LHCN-M2 (cell line): ENCODE measurements at places on chromosomes 4 and X. TPM values are rescaled to one million over a fixed set of nuclear protein-coding genes. Genes with fewer than 3 reads are reported as not detected.

GRCh38 chr4:41525129-41525528 lies 12.8 kb upstream of the LIMCH1 start:
- peak; percentile 70 for DNase-seq

- peak; percentile 79 for DNase-seq
Measured at GRCh38 chr4:1347410-1347864, 429 bp downstream of the UVSSA start.

- no peak for DNase-seq
Measured at GRCh38 chr4:39047681-39048080, 14.4 kb upstream of the KLHL5 start.

The LRRC66 gene
- 0.32 and 0.57 TPM in 2 replicates for total RNA-seq

GRCh38 chr4:7402526-7402925 lies 32.2 kb downstream of the PSAPL1 start:
- DNase-seq, result no peak

DNA sequence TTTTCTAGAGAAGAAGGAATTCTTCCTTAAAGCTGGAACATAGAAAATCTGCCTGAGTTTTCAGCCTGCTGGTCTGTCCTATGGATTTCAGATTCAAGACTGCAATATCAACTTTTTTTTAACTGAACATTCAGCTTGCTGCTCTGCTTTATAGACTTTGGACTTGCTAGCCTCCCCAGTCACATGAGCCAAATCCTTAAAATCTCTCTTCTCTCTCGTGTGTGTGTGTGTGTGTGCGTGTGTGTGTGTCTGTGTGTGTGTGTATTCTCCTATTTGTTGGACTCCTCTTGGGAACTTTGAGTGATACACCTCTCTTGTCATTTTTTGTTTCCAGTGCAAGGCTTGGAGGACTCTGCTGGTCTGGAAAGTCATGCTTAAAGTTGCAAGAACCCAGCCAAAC lies 6.8 kb upstream of the TBC1D19 start:
- DNase-seq, result no peak
